T-helper 9 cell (primary cell): ENCODE measurements at places on chromosomes 4 and X.

DNA sequence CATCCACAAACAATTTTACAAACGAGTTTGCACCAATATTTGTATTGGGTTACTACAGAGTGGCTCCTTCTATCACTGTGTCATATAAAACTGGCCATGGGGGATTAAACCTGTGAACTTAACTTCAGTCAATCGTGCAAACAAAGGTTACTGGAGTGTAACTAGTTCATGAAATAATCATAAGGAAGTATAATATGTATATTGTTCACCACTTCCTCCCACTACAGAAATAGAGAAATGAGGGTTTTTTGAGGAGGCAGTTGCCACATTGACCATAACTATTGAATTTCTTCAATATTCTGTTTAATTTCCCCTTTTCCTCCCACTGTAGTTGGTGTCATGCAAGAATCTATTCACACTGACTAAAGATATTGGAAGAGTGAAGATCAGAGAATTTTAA lies at the start of gene GPR82:
Gene GPR82 (plus strand): TSS at position 356 of the 400 bp plus-strand sequence. CDS start 2,846 bp downstream, outside the sequence.
- no peak for DNase-seq

- DNase-seq: no peak
These were observed 132.0 kb downstream of the ATG4A start for GRCh38 chrX:108223585-108223984.

GRCh38 chrX:55668084-55668483 lies 44.9 kb downstream of the FOXR2 start:
- no peak for DNase-seq

DNA sequence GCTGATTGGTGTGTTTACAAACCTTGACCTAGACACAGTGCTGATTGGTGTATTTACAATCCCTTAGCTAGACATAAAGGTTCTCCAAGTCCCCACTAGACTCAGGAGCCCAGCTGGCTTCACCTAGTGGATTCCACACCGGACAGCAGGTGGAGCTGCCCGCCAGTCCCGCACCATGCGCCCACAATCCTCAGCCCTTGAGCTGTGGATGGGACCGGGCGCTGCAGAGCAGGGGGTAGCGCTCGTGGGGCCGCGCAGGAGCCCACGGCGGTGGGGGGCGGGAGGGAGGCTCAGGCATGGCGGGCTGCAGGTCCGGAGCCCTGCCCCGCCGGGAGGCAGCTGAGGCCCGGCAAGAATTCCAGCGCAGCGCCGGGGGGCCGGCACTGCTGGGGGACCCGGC lies 30.7 kb downstream of the MEPE start:
- no peak for DNase-seq

- no peak for DNase-seq
These were observed 25.4 kb downstream of the TMSB4X start for GRCh38 chrX:13000301-13000811.

DNA sequence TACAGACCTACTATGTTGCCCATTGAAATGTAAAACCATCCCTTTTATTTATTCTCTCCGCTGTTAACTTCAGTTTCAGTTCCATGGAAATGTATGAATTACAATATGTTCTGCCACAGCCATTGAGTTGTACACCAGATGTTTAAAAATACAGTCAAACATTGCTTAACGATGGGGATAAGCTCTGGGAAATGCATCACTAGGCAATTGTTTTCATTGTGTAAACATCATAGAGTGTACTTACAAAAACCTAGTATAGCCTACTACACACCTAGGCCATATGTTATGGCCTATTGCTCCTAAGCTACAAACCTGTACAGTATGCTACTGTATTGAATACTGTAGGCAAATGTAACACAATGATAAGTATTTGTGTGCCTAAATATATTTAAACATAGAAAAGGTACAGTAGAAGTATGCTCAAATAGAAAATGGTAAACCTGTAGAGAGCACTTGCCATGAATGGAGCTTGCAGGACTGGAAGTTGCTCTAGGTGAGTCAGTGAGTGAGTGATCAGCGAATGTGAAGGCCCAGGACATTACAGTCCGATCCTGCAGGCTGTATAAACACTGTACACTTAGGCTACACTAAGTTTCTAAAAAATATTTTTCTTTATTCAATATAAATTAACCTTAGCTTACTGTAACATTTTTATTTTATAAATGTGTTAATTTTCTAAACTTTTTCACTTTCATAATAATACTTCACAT lies 2.7 kb upstream of the PF4V1 start:
- no peak for DNase-seq

- no peak for DNase-seq
These were observed 280.8 kb upstream of the ZCCHC13 start for GRCh38 chrX:74023203-74023602.

GRCh38 chr4:99863804-99864203 lies 30.4 kb downstream of the LAMTOR3 start:
- DNase-seq: no peak

GRCh38 chrX:81195712-81196111 lies 6.0 kb downstream of the HMGN5 start:
- peak; percentile 51 for DNase-seq

GRCh38 chrX:68945603-68946228 lies 116.9 kb downstream of the EFNB1 start:
- DNase-seq: no peak

GRCh38 chrX:130419263-130419662 lies 17.5 kb downstream of the RBMX2 start:
- no peak for DNase-seq

DNA sequence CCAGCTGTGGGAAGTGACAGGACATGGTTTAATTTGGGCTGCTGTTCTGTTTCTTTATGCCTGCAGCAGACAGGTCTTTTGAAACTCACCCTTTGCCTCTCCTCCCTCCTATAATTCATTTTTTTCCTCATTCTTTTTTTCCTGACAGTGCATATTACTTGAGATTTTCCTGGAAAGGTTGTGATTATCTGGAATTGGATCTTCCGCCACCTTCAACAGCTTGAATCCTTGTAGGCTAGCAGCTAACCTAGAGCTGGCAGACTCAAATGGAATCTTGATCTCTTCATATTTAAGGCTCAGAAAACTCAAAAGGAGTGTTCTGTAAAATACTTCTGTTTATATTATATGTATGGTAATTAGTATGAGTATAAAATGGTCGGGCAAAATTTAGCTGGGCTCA lies 49.3 kb upstream of the CLCN4 start:
- no peak for DNase-seq

DNA sequence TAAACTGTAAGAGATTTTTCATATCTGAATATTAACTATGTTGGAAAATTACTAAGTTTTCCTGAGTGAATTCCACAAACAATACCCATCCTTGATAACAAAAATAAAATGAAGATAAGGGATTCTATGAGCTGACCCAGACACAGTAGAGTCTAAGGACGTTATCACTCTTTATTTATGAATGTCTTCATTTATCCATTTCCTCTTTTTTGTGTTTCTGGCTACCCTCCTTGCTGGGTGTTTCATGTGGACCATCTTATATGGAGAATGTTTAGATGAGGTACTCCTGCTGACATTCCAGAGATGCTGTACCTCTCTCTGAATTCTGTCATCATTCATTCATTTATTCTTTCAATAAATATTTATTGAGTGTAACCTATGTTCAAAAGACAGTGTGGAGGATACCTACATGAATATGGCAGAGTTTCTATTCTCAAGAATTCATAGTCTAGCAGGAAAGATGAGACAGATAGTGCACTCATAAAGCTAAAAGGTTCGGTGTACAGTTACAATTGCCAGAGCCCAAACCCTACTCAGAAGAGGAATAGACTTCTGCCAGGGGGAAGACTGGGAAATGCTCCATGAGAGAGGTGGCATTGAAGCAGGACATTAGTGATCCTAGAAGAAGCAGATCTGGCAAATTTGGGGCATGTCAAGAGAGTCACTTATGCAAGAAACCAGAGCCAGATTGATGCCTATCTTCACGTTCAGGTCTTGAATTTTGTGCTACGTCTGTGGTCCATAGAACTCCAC lies 195.8 kb downstream of the MAML3 start:
- DNase-seq: no peak

GRCh38 chr4:16253127-16253960 lies 27.1 kb upstream of the TAPT1 start:
- DNase-seq: no peak

- DNase-seq: no peak
These were observed 6.9 kb downstream of the SH3TC1 start for GRCh38 chr4:8205749-8206611.

DNA sequence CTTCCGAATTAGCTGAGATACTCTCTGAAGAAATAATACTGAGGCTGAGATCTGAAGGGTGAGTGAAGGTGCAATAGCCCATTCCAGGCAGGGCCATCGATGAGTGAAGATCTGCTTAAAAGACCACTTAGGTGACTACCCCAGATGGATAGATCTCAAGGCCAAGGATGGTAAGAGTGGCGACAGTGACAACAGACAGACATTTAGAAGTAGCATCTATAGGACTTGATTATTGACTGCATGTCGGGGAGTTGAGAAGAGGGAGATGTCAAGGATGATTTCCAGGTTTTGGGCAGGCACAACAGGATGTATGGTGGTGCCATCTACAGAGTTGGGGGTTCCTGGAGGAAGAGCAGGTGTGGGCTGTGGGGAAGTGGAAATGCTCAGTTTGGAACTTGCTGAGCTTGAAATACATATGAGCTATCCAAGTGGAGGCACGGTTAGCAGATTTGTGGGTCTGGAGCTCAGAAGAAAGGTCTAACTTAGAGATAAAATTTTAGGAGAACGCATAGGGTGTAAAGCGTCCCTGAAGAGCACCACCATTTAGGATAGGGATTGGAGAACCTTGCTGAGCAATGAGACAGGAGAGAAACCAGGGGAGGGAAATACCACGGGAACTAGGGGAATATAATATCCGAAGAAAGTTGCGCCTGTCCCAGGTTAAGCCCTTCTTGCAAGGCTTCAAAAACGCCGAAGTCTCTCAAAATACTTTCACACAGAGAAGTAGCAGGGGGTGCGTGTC lies 688 bp downstream of the UFSP2 start:
- no peak for DNase-seq

- no peak for DNase-seq
These were observed 593 bp downstream of the ELF4 start for GRCh38 chrX:130109429-130110378.

- no peak for DNase-seq
These were observed 127.2 kb upstream of the PABPC4L start for GRCh38 chr4:134328741-134329140.

DNA sequence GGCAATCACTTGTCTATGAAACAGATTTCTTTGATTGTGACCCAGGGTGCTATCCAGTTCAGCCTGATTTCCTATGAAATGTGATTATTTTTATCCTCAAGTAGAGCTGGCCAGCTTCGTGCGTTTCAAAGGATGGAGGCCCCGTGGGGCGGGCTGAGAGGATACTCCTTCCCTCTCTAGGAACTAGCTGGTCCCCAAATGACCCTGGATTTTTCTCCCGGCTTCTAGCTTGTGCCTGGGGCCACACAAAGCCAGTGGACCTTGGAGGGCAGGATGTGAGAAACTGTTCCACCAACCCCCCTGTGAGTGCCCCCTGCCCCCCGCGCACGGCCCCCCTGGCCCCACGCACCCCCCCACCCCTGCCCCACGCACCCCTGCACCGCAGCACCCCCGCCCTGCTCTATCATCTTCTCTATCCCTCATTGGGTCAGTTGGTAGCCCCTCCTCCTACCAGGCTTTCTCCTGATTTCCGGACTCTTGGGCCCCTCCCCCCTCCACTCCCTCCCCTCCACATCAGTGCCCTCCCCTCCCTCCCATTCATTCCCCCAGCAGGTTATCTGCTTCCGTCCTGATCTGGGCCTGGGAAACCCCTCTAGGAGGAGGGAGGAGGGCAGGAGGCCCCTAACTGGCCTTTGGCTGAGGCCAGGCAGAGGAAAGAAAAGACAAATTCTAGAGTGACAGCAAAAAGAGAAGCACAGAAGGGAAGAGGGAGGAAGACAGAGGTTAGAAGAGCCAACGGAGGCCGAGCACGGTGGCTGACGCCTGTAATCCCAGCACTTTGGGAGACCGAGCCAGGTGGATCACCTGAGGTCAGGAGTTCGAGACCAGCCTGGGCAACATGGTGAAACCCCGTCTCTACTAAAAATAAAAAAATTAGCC lies 3.3 kb downstream of the XPNPEP2 start:
- no peak for DNase-seq

- no peak for DNase-seq
These were observed 176.6 kb downstream of the VEGFC start for GRCh38 chr4:176616151-176616550.

DNA sequence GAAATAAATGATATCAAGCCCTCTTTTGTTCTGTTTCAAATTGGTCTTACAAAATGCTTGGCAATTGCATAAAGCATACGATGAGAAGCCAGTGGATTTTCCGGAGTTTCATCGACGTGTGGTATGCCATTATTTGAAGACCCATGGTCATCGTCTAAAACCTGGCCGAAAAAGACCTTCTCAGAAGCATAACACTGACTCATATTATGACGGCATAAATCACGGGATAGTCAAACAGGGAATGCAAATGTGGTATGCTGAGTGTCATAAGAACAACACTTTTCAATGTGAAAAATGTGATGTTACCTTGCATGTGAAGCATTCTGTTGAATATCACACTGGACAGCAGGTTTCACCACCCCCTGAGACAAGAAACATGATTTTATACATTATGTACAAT lies 695.2 kb downstream of the GRXCR1 start:
- DNase-seq: no peak

GRCh38 chrX:20231598-20231997 lies 35.1 kb downstream of the RPS6KA3 start:
- no peak for DNase-seq

DNA sequence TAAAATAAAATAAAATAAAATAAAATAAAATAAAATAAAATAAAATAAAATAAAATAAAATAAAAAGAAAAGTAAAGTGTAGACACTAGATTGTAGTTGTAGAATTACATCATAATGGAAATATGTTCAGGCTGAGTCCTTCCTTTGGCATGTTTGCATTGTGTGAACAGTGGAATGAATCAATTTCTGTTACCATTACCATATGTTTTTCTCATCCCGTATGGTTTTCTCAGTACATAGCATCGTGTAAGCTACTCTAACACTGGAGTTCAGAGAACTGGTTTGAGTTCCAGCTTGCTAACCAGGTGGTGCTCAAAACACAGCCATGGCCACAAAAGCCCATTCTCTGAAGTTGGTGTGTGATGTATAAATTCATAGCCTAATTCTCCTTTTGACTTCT lies 45.9 kb downstream of the USP11 start:
- DNase-seq: no peak

GRCh38 chr4:137370206-137370633 lies 162.1 kb downstream of the PCDH18 start:
- DNase-seq: no peak

DNA sequence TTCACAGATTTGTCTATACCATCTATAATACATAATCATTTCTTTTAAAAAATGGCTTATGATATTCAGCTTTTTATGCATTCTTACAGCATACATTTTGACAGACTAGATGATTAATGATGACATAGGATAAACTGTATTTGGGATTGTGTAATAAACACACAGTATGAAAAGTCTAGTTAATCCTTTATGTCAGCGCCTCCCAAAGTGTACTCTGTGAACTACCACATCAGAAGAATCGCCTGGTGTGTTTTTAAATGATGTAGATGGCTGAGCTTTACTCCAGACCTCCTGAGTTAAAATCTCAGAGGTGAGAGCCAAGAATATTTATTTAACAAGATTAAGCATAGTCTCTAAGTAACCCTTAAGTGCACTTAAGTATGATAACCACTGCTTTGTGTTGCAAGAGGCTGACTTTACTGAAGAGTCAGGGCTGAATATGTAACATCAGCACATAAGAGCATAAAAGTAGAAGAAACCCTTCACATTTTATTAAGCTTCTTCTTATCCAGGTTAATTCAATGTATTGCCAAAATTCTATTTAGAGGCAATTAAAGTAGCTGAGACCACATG lies 104.2 kb downstream of the ANK2 start:
- DNase-seq: no peak
